ENCODE measurements at places on chromosomes 1 and 21.

GRCh38 chr21:27694667-27695066 is 727.8 kb upstream of the ADAMTS5 start:
- DNase-seq = no peak

DNA sequence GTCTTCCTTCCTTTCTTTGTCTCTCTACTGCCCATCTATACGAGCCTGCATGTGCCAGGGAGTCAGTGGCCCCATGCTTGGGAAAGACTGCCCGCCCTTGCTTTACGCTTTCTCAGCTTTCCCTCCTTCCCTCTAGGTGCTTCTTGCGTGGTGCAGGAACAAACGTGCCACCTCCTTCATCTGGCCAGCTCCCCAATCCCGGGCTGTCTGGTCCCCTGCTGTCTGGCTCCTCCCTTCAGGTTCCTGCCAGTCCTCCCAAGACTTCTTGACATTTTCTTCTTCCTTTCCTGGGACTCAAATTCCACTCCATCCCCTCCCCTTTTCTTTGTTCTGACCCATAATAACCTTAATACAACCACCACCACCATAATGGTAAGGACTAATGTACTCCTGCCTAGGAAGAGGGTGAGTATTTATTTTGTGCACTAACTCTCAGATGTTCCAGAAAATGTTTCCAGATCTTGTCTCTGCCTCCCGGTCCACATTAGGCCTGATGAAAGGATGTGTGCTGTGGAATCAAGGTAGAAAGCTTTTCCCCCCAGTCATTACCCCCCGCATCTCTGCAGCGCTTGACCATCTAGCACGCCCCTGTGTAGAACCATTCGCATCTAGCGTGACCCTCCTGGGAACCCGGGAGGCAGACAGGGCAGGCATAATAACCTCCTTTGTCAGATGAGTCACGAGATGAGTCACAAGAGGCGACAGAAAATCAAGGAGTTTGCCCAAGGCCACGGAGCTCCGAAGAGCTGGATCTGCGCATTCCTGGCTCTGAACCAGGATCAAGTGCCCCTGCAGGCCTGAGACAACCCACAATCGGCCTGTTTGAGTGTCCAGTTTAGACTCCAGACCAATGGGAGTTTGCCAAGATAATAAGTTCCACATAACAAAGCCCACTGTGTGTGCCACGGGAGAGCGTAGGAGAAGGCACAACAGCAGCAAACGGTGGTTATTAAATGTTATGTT is 60.1 kb upstream of the NEK2 start:
- DNase-seq = no peak

DNA sequence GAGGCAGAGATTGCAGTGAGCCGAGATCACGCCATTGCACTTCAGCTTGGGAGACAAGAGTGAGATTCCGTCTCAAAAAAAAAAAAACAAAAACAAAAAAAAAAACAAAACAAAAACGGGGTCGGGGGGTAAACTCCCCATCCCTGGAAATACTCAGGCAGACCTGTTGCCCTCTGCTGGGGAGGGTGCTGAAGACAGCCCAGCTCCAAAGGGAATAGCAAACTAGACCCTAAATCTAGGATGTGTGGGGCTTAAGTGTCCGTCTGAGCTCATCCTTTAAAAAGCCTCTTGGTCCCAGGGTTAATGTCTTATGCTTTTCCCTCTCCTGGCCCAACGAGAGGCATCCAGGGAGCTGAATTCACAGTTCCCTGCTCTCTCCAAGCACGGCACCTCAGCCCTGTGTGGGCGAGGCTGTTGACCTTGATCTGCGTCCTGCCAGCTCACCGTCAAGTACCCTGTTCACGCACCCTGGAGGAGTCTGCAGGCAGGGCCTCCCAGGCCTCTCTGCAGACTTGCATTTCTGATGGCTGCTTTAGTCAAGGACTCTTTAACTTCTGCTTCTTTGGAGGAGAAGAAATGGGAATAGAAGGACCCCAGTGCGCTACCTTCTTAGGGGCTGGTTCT is 22.3 kb downstream of the KCND3 start:
- no peak for DNase-seq

DNA sequence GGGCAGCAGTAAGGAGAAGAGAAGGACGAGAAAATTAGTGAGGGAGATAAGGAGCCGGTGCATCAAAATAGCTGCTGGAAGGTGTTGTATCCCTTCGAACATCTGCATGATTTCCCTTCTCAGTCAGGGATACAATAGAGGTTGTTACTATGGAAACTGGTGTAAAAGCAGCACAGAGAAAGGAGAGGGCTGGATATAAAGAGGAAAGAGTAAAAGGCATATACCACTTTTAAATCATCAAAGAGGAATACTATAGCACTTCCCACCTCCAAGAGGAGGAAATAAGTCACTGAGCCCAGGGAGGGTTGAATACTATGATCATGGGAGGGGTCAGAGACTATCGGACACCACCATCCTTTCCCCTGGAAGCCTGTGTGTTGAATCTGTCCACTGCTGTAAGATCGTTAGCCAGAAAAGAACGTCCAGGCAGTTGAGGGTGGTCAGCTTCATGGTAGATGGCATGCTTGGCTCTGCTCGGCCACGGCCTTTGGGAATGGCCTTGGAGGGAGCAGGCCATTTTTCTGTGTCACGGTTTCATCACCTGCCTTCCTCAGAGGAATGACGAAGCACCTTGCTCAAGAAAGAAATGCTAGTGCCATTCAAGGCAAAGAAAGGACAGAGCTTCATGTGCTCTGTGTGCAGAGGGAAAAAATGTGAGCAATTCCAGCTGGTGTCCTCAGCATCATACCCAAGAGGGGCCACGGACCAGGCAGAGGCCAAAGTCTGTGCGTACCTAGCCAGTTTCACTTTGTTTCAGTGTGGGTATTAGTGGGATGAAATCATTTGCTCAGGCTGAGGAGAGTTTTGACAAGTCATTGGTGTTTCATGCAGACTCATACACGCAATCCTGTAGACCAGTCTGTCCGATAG is 64.2 kb downstream of the IRF2BP2 start:
- no peak for DNase-seq

- no peak for DNase-seq
These were observed 23.6 kb upstream of the PIGC start for GRCh38 chr1:172467446-172467845.

- peak; percentile 10 for DNase-seq
These were observed 657 bp upstream of the TNFRSF18 start for GRCh38 chr1:1206966-1207531.

GRCh38 chr1:70044832-70045231 is 160.5 kb downstream of the LRRC40 start:
- DNase-seq = no peak

- no peak for DNase-seq
These were observed 569 bp downstream of the KHDC4 start for GRCh38 chr1:155933591-155934096.

DNA sequence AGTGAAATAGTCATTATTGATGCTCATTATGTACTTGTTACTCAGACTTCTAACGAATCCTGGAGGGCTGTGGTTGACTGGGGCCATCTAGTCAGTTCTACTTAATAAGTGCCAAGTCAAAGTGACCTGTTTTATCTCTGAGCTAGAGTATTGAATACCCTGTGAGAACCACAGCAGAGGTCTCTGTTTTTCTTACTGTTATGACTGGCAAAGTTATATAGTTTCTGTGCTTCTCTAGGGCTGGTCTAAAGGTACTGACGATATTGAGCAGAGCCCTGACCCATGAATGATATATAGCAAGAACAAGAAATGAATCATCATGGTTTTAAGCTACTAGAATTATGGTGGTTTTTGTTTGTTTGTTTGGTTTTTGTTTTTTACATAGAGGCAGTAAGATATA is 555.8 kb downstream of the PLA2G4A start:
- no peak for DNase-seq

DNA sequence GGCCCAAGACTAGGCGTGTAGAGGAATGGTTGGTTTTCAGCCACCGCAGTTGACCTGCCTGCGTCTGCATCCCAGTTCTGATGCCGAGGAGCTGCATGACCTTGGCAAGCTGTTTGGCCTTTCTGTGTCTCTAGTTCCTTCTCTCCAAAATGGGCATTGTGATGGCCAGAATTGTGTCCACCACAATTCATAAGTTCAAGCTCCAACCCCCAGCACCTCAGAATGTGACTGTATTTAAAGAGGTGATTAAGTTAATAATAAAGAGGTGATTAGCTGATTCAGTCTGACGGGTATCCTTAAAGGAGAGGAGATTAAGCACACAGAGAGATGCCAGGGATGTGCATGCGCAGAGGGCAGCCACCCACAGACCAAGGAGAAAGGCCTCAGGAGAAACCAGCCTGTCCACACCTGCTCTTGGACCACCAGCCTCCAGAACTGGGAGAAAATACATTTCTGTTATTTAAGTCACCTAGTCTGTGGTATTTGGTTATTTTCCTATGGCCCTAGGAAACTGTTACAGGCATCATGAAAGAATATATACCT is 28.5 kb downstream of the MAB21L3 start:
- no peak for DNase-seq

- DNase-seq = no peak
These were observed 40.2 kb downstream of the EDN2 start for GRCh38 chr1:41444246-41444645.

- no peak for DNase-seq
These were observed 106.2 kb downstream of the NIBAN1 start for GRCh38 chr1:184867866-184868689.

GRCh38 chr21:27515676-27516075 is 548.8 kb upstream of the ADAMTS5 start:
- DNase-seq = no peak

DNA sequence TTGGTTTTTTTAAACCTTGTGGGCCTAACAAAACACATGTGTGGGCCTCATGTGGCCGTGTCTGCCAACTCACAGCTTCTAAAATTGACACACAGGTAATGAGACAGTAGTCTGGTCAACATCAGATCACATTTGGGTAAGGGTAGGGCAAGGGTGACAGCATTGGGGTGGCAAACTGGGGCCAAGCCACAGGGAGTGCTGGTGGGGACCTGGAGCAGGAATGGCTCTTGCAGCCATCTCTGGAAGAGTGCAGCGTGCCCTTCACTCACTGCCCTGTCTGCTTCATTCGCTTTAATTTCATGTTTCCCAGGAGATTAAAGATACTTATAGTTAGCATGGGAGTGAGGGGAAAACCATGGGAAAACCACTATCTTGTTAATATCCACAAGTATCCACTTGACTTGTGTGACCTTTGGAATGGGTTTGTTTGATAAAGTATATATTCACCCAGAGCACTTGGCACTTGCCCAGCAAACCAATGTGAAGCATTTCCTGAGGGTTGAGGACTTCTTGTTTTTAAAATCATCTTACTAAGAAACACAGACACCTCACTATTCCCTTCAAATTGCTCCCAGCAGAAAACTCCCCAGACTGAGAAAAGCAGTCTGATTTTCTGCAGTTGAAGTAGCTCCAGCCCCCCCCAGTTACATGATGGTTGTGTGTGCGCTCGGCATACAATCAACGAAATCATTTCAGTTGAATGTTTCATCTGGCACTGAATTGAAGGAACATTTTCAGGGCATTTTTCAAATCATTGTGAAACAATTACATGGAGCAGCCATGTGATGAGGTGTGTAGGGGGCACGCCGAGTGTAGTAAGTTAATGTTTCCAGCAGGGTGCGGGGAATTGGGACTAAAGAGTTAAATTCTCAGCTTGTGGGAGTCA is 175.7 kb downstream of the VPS13D start:
- DNase-seq = no peak

Data from left ventricle myocardium inferior (tissue), 1 donor.